PC-3 (cell line): ENCODE measurements at places on chromosomes 13 and 19. TPM values are rescaled to one million over a fixed set of nuclear protein-coding genes. Genes with fewer than 3 reads are reported as not detected.

DNA sequence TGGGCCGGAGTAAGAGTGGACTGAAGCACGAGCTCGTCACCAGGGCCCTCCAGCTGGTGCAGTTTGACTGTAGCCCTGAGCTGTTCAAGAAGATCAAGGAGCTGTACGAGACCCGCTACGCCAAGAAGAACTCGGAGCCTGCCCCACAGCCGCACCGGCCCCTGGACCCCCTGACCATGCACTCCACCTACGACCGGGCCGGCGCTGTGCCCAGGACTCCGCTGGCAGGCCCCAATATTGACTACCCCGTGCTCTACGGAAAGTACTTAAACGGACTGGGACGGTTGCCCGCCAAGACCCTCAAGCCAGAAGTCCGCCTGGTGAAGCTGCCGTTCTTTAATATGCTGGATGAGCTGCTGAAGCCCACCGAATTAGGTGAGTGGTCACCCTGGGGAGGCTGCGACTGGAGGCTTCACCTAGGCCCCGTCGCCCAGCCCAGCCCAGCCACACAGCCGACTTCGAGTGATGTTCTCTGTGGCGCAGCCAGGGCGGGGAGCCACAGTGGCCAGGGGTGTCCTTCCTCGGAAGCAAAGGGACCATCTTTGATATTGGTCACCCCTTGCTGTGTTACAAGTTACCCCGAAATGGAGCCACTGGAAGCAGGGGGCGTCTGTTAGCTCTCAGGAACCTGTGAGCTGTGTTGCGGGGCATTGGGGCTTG, 5.6 kb downstream of the PIAS4 start:
- H3K36me3 ChIP-seq, result no peaks in the 10 kb centered on the region
- no peaks in the 10 kb centered on the region for H3K27me3 ChIP-seq
- H3K27ac ChIP-seq, result no peak overlapping the region
- H3K4me3 ChIP-seq, result no peak overlapping the region
- H3K4me1 ChIP-seq, result peaks cover 5% of the 10 kb centered on the region; the same call in 1 of the 2 replicates

- no peaks in the 10 kb centered on the region for H3K4me1 ChIP-seq
- H3K36me3 ChIP-seq, result no peaks in the 10 kb centered on the region
- no peaks in the 10 kb centered on the region for H3K27me3 ChIP-seq
- no peak overlapping the region for H3K4me3 ChIP-seq
- DNase-seq, result no peak
Observed at GRCh38 chr19:48768994-48769713, 13.8 kb downstream of the FGF21 start.

The CCDC194 gene
- total RNA-seq, result not detected in 2 replicates

DNA sequence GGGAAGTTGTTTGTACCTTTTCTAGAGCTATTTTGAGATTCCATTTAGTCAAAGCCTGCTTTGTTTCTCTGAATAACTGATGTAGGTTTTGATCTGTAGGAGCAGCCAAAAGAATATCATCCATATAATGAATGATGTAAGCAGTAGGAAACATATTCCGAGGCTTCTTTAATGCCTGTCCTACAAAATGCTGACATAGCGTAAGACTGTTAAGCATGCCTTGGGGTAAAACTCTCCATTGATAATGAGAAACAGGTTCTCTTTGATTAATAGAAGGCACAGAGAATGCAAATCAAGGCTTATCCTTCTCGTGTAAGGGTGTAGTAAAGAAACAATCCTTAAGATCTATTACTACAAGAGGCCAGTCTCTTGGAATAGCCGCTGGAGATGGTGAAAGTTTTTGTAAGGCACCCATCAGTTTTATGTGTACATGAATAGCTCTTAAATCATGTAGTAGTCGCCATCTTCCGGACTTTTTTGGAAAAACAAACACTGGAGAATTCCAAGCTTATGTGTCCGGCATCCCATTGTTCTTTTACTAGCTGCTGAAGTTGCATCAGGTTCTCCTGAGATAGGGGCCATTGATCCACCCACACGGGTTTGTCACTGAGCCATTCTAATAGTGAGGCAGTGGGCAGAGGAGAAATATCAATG, 13.5 kb downstream of the FPR3 start:
- H3K27me3 ChIP-seq, result no peaks in the 10 kb centered on the region
- H3K4me1 ChIP-seq, result peaks cover 53% of the 10 kb centered on the region
- peak overlapping the region; percentile 75 for H3K27ac ChIP-seq
- DNase-seq, result peak; percentile 92

DNA sequence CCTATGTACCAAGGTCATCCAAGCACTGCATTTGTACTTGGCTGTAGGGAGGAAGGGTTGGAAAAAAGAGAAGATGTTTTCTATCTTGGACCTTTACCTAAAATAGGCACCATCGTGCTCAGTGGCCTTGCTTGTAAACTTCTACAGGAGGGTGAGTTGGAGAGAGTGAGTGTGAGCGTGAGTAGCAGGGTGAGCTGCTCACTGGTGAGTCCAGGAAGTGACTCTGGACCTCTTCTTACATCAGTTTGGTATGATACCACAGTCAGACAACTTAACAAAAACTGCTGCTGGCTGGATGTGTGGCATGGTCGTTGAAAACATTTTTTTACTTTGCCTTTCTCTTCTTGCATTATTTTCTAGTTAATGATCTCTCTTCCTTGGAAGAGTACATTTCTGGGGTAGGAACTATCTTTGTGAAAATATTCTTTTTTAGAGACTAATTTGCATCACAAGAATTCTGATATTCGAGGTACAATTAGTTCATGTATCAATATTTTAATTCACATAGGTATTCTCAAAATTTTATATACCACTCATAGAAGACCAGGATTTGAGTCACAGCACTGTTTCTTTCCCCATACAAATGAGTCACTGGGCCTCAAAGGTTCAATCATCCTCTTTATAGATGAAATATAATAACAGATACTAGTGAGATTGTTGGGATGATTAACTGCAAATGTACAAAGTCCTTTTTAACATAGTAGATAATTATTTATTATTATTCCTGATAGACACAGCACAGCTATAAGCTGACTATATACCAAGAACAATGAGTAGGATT, 651 bp downstream of the SERPINE3 start:
- peak; percentile 16 for DNase-seq
- no peak overlapping the region for H3K4me3 ChIP-seq
- no peaks in the 10 kb centered on the region for H3K36me3 ChIP-seq
- no peak overlapping the region for H3K27ac ChIP-seq
- H3K27me3 ChIP-seq, result no peaks in the 10 kb centered on the region

DNA sequence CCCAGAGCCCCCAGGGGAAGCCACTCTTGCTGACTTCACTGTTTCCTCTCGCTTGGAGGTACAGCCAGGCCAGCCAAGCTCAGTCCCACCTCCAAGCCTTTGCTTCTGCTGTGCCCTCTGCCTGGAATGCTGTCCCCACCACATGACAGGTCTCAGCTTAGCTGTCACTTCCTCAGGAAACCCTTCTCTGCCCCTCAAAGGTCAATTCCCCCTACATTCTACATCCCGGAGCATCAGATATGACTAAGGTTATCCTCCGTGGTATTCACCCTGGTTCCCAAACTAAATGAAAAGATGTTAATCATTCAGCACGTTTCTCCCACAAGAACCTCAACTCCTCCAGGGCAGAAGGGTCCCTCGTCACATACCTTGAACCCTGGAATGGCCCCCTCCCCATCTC, 53.5 kb downstream of the PTPRS start:
- peaks cover 7% of the 10 kb centered on the region for H3K36me3 ChIP-seq
- no peaks in the 10 kb centered on the region for H3K27me3 ChIP-seq
- H3K4me3 ChIP-seq, result no peak overlapping the region
- H3K4me1 ChIP-seq, result peaks cover 14% of the 10 kb centered on the region
- H3K27ac ChIP-seq, result peak overlapping the region; percentile 43

The JSRP1 gene
- total RNA-seq, result not detected in 2 replicates

The ICAM5 gene
- 1.8 and 2.0 TPM in 2 replicates for total RNA-seq

DNA sequence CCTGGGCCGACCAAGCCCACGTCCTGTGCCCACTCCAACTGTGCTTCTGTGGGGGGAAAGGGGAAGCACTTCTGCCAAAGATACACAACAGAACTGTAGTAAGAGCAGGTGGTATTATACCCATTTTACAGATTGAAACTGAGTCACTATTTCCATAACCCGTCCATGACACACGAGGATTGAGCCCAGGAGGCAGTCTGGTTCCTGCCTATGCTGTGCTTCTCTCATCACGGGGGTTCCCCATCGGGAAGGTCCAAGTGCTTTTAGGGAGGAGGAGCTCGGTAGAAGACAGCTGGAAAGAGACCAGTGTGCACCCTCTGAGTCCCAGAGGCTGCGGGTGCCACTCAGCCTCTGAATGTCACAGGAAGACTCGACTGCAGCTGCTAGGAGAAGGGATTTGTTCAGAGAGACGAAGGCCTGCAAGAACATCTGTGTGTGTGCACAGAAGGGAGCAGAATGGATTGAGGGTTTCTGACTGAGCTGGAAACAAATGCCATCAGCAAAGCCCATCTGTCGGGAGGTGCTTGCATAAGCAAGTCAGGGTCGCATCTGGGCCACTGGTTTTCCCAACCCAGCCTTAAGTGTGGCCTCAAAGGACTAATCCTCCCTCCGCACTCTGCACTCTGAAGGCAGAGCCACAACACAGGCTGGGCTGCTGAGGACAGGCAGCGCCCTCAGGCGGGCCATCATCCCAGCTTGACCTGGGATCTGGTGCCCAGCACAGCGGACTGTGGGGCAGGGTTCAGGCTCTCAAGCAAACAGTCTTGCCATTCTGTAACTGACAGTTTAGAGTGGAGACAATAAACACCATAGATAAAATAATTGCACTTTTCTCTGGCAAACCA, 150.0 kb downstream of the DPF1 start:
- H3K27ac ChIP-seq, result no peak overlapping the region
- H3K4me1 ChIP-seq, result peaks cover 13% of the 10 kb centered on the region
- no peak for DNase-seq
- H3K4me3 ChIP-seq, result no peak overlapping the region

DNA sequence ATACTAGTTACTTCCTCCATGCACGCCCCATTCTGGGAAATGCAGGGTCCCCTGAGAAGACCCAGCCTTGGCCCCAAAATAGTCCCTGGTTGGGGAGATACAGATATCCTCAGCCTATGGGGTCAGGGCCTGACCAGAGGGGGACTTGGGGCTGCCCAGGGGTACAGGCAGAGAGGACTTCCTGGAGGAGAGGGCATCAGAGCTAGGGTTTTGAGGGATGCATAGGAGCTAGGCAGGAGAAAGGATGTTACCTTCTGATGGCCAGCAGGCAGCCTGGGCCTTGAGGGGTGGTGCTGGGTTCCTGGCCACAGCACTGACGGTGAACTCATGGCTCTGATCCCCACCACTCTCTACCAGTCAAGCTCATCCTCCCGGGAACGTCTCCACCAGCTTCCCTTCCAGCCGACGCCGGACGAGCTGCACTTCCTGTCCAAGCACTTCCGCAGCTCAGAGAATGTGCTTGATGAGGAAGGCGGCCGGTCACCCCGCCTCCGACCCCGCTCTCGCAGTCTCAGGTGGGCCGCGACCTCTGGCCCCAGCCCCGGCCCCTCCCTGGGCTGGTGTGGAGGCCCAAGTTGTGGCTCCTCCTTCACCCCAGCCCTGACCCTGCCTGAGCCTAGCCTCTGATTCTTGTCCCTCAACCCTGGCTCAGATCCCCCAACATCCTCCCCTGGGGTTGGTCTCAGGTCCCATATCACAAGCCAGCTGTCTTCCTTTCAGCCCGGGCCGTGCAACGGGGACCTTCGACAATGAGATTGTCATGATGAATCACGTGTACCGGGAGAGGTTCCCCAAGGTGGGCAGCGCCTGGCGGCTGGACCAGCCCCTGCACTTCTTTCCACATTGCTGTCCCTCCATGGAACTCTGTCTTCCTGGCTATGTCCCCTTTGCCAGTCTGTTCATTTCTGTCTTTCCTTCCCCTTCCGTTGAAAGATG, 25.6 kb downstream of the MAST3 start:
- H3K4me1 ChIP-seq, result peaks cover 10% of the 10 kb centered on the region
- H3K27me3 ChIP-seq, result no peaks in the 10 kb centered on the region
- H3K36me3 ChIP-seq, result no peaks in the 10 kb centered on the region
- H3K4me3 ChIP-seq, result no peak overlapping the region
